ENCODE measurements at places on chromosomes 3 and 15.

- DNase-seq, result no peak
Observed at GRCh38 chr3:29721789-29722188, 440.9 kb downstream of the RBMS3 start.

GRCh38 chr15:50493625-50494024 is 52.8 kb downstream of the USP50 start:
- DNase-seq, result no peak

DNA sequence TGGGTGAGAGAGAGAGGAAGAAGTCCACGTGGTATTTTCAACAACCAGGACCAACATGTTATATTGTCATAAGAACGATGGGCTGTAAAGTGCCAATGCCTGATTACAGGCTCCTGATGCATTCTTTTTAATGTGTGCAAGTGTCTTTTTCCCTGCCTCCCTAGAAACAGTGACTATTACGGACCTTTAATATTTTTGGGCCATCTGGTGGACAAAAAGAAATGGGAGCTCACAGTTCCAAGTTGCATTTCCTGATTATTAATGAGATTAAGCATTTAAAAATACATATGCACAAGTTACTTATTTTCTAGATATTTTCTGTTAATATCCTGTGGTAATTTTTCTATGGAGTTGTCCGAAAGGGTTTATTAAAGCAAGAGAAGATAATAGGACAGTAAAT is 530.2 kb downstream of the NR2F2 start:
- no peak for DNase-seq

GRCh38 chr3:178588628-178589027 is 52.4 kb downstream of the KCNMB2 start:
- no peak for DNase-seq

DNA sequence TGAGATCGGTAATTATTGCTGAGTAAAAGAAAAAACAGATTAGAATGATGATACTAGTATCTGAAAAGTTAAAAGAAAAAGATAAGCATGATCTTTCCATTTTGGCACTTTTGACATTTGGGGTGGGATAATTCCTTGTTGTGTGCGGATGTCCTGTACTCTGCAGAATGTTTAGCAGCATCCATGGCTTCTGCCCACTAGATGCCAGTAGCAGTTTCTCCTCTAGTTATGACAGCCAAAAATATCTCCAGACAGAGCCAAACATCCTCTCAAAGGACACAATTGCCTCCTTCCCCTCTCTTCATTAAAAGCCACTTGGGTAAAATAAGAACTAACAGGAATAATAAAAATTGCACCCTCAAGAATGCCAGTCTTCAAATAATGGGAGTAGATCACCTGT is 468.8 kb upstream of the GRM7 start:
- no peak for DNase-seq

DNA sequence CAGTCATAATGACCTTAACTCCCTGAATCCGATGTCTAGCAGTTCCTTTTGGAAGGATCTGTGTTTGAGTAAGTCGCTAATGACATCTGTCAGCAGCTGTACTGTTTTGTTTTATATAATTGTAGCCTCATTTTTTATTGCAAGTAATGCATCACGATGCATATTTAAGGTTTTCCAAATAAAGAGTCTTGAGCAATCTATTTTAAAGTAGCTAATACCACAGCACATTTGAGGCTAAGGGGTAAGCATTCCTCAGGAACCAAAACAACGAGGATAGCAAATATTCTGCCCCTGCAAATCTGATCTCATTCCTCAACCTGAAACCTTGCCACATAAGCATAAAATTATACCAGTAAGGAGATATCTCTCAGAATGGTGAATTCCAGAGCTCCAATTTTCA is 98.7 kb downstream of the TBC1D5 start:
- DNase-seq, result no peak
